ENCODE measurements at places on chromosomes 13 and 19.

- H3K4me3 ChIP-seq = no peak overlapping the region
- H3K27ac ChIP-seq = no peak overlapping the region
- no peak for DNase-seq
- H3K27me3 ChIP-seq = peaks cover 5% of the 10 kb centered on the region
These were observed 261.9 kb downstream of the KCNRG start for GRCh38 chr13:50277127-50277526.

GRCh38 chr13:35086667-35087066 lies 144.6 kb downstream of the NBEA start:
- no peak for DNase-seq
- H3K4me3 ChIP-seq = no peak overlapping the region
- H3K36me3 ChIP-seq = peaks cover 6% of the 10 kb centered on the region
- no peaks in the 10 kb centered on the region for H3K27me3 ChIP-seq
- H3K27ac ChIP-seq = no peak overlapping the region
- H3K4me1 ChIP-seq = no peaks in the 10 kb centered on the region

DNA sequence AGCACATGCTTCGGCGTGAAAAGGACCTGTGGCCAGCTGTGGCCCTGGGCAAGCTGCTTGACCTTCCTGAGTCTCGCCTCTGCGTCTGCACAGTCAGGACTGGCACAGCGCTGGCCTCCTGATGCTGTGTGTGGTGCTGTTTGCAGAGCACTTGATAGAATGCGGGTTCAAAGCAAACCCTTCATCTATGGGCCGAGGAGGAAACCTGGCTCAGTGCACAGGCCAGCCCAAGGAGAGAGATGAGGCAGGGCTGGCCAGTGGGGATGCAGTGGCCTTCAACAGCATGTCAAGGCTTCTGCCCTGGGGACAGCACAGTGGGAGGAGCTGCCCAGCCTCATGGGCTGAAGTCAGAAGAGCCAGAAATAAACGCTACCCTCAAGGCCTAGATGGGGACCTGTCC lies 21.3 kb upstream of the VSTM2B start:
- no peaks in the 10 kb centered on the region for H3K4me1 ChIP-seq
- peaks cover 4% of the 10 kb centered on the region for H3K36me3 ChIP-seq

DNA sequence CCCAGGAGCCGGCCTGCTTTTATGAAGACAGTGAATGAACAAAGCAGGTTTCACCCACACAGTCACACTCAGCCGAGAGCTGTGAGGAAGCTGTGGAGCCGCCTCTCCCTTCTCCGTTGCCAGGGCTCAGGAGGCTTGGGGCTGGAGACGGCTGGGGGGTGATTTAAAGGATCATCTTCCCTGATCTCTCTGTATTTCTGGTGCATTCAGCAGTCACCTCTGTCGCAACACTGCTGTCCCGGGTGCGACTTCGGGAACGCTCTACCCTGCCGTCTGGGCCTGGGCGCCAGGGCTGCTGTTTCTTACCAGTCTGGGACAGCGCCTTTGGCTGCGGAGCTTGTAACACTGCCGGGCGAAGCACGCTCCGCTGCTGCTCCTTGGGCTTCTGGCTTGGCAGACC lies 18.1 kb downstream of the CAPS start:
- H3K27ac ChIP-seq = no peak overlapping the region
- no peak overlapping the region for H3K4me3 ChIP-seq
- no peak for DNase-seq

GRCh38 chr13:33827139-33827538 lies 9.2 kb downstream of the RFC3 start:
- H3K4me3 ChIP-seq = no peak overlapping the region
- no peak for DNase-seq
- H3K27ac ChIP-seq = no peak overlapping the region
- no peaks in the 10 kb centered on the region for H3K4me1 ChIP-seq
- no peaks in the 10 kb centered on the region for H3K36me3 ChIP-seq

- H3K36me3 ChIP-seq = no peaks in the 10 kb centered on the region
- H3K4me3 ChIP-seq = no peak overlapping the region
- H3K4me1 ChIP-seq = no peaks in the 10 kb centered on the region
- no peaks in the 10 kb centered on the region for H3K27me3 ChIP-seq
- no peak for DNase-seq
- H3K27ac ChIP-seq = no peak overlapping the region
These were observed 147.8 kb downstream of the SUCLA2 start for GRCh38 chr13:47853236-47853635.
